Heart right ventricle (tissue), 16 donors: ENCODE measurements at places on chromosomes 5 and 9. TPM values are rescaled to one million over a fixed set of nuclear protein-coding genes. Genes with fewer than 3 reads are reported as not detected.

Gene PCDHGA2
- total RNA-seq: 13.5 TPM

Gene FOXD4L4
- total RNA-seq: not detected

Gene MARCHF6
- total RNA-seq: 185 TPM

Gene HACD4
- total RNA-seq: 1.9 TPM

Gene GNAQ
- 12.4 TPM for total RNA-seq

Gene GPR151
- total RNA-seq: not detected

Gene WDR5
- 16.1 TPM for total RNA-seq

Gene CCNO
- not detected for total RNA-seq

Gene HTR4
- total RNA-seq: 0.23 TPM

GRCh38 chr5:107254214-107254901 lies 416.4 kb downstream of the EFNA5 start:
- no peak for DNase-seq

DNA sequence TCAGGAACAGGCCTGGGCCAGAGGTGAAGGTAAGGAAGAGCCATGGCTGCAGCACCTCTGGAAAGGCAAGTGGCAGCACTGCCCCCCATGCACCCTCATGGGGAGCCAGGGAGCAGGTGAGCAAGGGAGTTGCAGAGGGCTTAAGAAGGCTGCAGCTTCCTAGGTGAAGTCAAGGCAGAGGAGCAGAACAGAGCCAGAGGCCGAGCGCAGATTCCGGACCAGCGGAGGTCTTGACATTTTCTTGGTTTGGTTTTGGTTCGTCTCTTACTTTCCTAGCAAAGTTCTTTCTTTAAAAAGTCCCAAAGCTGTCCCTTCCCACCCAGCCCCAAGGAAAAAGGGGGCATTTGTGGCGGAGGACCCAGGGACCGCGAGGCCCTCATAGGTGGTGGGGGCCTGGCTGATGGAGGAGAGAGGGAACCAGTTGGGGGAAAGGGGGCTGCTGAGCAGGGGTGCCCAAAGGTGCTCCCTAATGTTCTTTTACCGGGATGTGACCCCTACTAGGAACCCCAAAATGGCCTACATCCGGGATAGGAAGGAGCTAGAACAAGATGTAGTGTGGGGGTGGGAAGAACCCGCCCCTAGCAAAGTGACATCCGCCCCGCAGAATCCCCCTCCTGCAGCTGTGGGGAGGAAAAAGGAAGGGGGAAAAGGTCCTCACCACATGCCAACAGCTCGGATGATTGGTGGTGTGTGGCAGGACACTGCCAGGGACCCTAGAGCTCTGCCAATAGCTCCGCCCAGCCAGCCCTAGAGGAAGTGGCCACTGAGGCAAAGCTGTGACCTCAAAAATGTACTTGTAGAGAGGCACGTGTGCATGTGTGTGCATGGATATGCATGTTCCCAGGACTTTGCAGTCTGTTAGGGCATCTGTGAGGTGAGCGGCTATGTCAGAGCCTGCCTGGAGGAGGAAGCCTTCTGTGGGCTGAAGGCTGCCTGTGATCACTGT lies 914 bp upstream of the CD72 start:
- no peak for DNase-seq

- no peak for DNase-seq
Measured at GRCh38 chr9:31355159-31355882, 1029.1 kb upstream of the ACO1 start.

- peak; percentile 36 for DNase-seq
Measured at GRCh38 chr9:14348373-14349145, 34.6 kb upstream of the NFIB start.

- DNase-seq: no peak
Measured at GRCh38 chr5:133779828-133780475, 167.6 kb upstream of the FSTL4 start.

GRCh38 chr9:94922098-94922607 lies 195.7 kb downstream of the AOPEP start:
- no peak for DNase-seq

GRCh38 chr5:9483779-9484178 lies 62.1 kb downstream of the SEMA5A start:
- DNase-seq: no peak
